ENCODE measurements at places on chromosomes 4 and X.
A peak's percentile ranks its signal among the peaks of the same experiment; 100 is the strongest.

GRCh38 chrX:69313617-69314290 is 148.5 kb upstream of the PJA1 start:
- DNase-seq: no peak

GRCh38 chrX:10030570-10030969 is 63.4 kb downstream of the CLDN34 start:
- DNase-seq: no peak

- no peak for DNase-seq
Observed at GRCh38 chr4:70946939-70947338, 44.8 kb downstream of the MOB1B start.

DNA sequence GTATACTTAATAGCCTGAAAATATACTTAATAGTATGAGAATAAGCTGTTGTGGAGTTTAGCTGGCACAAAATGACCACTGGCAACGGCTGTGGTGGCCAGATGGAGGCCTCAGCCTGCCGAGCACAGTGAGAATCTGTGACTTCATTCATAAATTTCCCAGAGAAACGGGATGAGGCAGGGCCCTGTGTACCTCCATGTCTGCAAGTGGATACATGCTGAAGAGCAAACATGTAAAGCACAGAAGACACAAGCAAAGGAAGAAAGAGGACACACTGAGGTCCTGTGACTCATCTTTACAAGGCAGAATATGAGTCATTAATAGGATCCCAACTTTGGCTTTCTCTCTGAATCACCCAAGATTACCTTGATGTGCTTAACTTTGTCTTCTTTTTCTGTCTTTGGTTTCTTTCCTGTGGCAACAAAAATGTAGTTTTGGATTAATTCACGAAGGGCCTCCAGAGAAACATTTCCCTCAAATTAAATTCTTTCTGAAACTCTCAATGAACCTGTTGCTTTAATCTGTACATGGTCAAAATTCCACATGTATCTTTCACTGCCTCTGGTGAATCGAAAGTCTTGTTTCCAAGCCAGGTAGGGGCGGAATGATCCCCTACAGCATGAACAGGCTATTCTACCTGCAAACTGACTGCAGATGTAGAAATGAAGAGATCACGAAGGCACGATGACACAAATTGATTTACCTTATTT is 56.4 kb downstream of the IRF2 start:
- DNase-seq: peak; percentile 84

DNA sequence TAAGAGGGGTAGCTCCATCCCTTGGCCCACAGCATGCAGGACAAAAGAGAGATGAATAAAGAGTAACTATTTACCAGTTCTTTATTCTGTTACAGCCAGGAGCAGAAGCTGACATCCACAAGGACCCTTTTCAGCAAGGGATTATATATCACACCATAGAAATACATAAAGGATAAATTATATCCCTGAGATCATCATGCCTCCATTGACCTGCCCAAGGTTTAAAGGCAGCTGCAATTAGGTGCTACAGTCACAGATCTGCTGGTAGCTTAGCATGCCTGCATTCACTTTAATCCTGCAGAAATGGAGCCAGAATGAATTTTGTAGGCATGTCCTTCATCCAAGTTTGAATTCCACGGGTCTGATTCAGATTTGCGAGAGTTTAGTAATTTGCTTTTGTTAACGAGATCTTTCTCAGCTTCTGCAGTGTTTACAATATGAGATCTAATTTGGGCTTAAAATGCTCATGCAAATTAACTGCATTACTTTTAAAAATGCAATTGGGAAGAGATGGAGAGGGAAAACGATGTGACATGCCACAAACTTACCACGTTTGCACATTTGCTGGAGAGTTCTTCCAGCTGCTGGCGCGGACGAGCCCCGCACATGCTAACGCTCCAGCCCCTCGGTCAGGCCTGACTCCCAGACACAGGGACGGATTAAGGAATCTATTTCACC is 327.0 kb upstream of the NOCT start:
- DNase-seq: no peak

GRCh38 chr4:23957465-23957864 is 67.6 kb upstream of the PPARGC1A start:
- DNase-seq: no peak

DNA sequence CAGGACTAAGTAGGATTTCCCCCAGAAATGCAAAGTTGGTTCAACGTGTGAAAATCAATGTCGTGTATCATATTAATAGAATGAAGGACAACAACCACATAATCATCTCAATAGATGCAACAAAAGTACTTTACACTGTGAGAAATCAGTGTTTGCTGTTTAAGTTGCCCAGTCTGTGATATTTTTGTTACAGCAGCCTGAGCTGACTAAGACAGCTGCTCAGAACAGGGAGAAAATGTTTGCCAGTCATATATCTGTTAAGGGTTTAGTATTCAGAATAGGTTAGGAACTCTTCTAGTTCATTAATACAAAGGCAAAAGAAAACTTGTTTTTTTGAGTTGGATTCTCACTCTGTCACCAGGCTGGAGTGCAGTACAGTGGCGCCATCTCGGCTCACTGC is 12.5 kb downstream of the MAEA start:
- DNase-seq: no peak

GRCh38 chr4:38574559-38575333 is 89.3 kb upstream of the KLF3 start:
- DNase-seq: no peak

- no peak for DNase-seq
Observed at GRCh38 chr4:47510506-47511143, 25.6 kb downstream of the ATP10D start.

- no peak for DNase-seq
Observed at GRCh38 chr4:155248002-155248896, 39.8 kb downstream of the NPY2R start.

GRCh38 chrX:49238735-49239134 is 3.5 kb downstream of the CCDC22 start:
- DNase-seq: no peak

DNA sequence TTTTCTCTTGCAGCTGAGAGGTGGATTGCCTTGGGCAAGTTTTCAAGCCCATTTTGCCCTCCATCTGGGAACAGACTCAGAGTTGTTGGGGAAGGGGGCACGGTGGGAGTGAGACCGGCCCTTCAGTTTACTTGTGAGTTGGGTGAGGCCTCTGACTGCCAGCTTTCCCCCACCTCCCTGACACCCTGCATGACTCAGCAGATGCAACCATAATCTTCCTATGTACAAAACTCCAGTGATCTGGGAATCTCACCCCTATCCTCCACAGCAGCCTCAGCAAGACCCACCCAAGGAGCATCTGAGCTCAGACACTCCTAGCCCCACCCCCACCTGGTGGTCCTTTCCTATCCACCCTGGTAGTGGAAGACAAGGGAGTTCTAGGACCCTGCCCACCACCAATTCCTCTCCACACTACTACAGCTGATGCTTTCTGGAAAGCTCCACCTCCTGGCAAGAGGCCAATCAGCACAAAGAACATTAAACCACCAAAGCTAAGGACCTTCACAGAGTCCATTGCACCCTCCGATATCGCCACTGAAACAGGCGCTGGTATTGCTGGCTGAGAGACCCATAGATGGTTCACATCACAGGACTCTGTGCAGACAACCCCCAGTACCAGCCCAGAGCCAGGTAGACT is 99.4 kb upstream of the STK26 start:
- no peak for DNase-seq

GRCh38 chrX:40514376-40514775 is 66.4 kb upstream of the ATP6AP2 start:
- no peak for DNase-seq

DNA sequence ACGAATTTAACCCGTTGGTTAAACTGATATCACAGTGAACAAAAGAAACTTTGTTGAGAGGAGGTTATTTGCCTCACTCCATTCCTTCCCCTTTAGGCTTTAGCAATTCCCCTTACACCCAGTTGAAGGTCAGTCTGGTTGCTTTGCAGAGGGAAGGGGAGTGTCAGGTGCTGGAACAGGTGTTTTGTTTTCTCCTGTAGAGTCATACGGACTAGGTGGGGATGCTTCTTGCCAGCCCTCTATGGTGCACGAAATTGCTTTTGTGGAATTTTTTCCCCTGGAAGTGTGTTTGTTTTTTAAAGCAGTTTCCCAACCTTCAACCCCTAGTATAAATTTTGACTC is 33.1 kb downstream of the DLG3 start:
- no peak for DNase-seq

GRCh38 chrX:152942077-152942442 is 44.2 kb downstream of the ZNF185 start:
- no peak for DNase-seq

DNA sequence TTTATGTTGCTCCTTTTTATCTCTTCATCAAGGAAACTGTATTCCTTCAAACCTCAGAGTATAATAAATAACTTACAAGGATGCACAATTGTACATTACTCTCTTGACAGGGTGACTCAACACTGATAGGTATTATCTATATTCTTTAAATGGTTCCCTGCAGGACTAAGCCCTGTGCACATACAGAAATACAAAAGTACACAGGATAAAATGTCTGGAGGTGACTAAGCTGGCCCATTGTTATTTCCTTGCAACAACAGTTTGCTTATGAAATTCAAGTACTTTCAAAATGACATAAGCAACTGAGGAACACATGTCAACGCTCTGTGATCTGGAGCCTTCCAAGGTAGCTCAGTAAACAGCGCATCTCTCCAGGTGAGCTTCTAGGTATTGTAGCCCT is 83.8 kb upstream of the RPL34 start:
- peak; percentile 63 for DNase-seq

GRCh38 chr4:137635601-137636000 is 103.3 kb upstream of the PCDH18 start:
- DNase-seq: no peak

- no peak for DNase-seq
Observed at GRCh38 chrX:66675541-66675940, 36.7 kb upstream of the EDA2R start.

GRCh38 chrX:136496186-136496763 is 1.1 kb upstream of the HTATSF1 start:
- no peak for DNase-seq

DNA sequence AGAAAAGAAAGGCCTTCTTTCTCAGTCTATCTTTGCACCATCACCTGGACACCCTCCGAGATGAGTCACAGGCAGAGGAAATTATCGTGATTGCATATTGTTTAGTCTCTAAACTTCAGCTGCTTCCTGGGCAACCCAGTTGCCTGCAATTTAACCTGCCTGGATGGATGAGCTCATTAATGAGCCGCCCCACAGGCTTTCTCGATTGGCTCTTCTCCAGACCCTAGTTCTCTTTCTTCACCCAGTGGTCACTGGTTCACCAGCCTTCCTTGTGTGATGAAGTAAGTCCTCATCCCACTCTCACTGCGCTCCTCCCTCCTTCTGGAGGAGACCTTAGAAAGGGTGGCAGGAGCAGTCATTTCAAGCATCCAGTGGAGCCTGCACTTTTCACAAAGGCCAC is 94.4 kb downstream of the SOWAHB start:
- DNase-seq: no peak

GRCh38 chr4:118865091-118865708 is 23.5 kb upstream of the SYNPO2 start:
- peak; percentile 39 for DNase-seq

- peak; percentile 91 for DNase-seq
Observed at GRCh38 chr4:2954358-2955185, 8.6 kb downstream of the NOP14 start.

DNA sequence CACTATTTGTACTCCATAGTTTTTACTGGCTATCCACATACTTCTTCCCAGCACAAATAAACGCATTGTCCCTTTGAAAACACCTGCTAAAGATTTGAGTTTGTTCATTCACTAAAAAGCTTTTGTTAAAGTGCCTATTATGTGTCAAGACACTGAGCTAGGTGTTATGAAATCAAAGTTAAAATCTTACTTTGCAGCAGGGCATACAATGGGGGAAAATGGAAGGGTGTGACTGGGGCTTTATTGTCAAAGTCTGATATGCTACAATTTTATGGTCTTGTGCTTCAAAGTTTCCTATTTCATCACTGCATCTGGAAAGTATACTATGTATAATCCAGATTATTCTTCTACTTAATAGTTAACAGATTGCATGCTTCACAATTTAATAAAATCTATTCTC is 128.4 kb downstream of the PPP3CA start:
- no peak for DNase-seq

DNA sequence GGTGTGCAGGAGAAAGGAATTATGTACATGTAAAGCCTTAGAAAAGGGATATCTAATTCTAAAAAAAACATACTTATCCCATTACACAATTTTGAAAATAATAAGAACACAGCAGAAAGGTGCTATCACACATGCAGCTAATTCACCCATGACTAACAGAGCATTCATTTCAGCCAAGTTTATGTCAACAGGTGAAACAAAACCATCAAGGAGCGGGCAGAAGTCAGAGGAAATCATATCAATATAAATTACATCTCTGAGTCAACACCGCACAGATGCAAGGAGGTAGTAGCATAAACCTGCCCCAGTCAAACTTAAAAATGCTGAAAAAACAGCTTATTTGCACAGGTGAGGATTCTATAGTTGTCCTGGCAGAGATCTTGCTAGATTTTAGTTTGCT is 197.9 kb downstream of the PRDM5 start:
- no peak for DNase-seq

DNA sequence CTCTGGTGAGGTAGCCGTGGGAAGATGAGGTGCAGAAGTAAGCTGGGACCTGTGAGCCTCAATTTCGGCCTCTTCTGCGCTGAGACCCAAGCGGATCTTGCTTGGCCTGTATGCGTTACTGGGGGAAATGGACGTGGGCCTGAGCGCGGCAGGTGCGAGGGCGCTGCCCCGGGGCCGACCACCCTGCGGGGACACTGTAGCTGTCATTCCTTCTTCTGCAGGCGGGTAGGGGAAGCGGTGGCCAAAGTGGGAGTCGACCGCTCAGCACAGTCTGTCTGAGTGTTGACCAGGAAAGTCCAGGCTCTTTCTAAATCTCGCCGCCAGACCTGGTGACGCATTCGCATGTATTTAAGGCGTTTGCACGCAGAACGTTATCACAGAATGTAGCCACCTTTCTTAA is 3.3 kb upstream of the LRAT start:
- DNase-seq: no peak

DNA sequence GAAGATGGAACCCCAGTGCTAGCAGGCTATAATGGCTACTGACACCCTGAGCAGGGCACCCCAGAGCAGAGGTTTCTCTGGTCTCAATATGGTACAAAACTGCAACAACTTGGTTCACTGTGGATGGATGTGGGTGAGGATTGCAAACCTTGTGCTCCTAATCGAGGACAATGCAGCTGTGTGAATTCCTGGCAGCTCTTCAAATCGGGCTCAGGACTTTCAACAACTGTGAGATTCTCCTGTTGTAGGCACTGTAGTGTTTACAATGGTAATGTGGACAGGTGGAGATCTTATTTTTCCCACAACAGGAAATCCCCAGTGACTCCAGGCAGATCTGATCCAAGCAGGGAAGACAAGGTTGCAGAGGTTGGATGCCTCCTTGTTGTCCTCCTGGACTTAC is 101.5 kb downstream of the RCHY1 start:
- no peak for DNase-seq

DNA sequence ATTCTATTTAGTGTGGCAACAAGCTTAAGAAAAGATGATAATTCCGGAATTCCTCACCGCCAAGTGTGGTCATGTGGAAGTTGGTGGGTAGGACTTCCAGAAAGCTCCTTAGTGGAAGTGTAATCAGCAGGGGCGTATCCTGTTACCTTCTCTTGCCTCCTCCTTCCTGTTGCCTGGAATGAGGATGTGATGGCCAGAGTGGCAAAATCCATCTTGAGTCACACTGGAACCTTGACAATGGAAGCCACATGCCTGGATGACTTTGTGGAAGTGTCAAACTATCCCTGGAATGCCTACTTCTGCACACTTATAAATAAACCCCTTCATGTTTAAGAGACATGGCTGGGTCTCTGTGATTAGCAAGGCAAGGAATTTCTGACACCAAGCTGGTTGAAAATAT is 191.0 kb downstream of the PRDM5 start:
- DNase-seq: no peak

Measured in activated CD4-positive, alpha-beta T cell treated with anti-CD3 and anti-CD28 coated beads, Interleukin-2, Interleukin-6, amounts not matched to agents 100 ng/mL and 50 ng/mL, durations not matched to agents 16 hours and 8 hours (primary cell).